AG09319 (cell line): ENCODE measurements at places on chromosomes 1 and 21.

DNA sequence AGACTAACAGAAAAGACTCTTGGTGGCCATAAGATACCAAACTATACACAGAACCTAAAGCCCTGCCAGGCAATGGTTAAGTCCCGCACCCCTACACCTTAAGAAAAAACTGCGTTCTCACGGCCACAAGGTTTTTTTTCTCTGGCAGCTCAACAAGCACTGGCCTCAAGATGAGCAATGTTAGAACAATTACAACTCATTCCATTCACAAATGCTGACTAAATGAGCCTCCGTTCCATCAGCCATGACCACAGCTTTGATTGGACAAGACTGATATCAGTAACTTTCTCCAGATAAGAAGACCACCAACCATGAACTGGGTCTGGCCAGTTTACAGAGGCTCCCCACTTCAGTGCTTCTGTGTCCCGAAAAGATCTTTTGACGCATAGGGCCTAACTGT is 31.9 kb downstream of the SEC16B start:
- DNase-seq = no peak

GRCh38 chr1:43585557-43585956 is 54.9 kb downstream of the PTPRF start:
- DNase-seq = no peak

DNA sequence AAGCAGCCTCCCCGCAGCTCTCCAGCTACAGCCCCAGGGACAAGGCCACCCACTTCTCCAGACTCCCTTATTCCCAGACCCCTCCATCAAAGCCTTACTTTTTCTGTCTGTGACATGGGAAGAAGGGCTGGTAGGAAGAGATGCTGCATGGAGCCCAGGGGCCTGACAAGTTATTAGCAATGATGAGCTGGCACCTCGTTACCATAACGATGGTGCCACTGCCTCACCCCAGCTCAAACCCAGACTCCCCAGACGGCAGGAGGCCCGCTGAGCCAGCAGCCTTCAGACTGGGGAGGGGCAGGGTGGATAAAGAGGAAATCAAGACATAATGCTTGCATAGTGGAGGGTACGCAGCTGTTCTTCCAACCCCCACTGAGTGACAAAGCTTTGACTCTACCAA is 3.3 kb downstream of the DLGAP3 start:
- no peak for DNase-seq

DNA sequence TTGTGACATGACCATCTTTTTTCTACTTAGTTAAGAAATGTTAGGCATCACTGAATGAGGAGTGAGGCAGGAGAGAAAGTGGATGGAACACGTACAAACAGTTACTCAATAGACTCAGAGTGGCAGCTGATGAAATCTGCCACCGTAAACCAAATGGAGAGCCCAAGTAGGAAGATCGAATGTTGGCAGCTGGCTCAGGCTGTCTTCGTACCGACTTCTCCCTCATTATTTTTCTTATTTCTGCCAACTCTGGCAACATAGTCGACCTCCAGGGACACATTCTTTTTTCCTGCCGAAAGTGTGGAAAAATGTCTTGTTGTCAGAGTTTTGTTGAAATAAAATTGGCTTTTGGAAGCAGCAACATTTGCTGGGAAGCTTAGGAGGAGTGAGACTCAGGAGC is 143.3 kb downstream of the GREM2 start:
- DNase-seq = no peak

- DNase-seq = no peak
Observed at GRCh38 chr1:71081697-71082080, 854 bp upstream of the ZRANB2 start.

DNA sequence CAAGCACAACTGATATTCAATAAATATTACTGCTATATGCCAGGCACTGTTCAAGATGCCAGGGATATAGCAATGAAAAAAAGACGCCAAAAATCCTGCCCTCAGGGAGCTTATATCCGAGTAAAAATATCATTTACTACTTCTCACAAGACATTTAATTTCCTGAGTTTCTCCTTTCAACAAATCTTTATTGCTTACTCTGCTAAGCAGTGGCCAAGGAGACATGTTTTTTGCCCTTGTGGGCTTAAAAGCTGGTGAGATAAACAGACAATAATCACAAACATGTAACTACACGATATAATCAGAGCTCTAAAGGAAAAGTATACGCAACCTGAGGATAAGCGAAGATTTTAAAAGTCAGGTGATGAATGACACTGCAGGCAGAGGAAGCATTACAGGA is 19.5 kb downstream of the TGFBR3 start:
- no peak for DNase-seq

GRCh38 chr21:43313221-43313938 is 113.6 kb downstream of the SIK1 start:
- DNase-seq = no peak

DNA sequence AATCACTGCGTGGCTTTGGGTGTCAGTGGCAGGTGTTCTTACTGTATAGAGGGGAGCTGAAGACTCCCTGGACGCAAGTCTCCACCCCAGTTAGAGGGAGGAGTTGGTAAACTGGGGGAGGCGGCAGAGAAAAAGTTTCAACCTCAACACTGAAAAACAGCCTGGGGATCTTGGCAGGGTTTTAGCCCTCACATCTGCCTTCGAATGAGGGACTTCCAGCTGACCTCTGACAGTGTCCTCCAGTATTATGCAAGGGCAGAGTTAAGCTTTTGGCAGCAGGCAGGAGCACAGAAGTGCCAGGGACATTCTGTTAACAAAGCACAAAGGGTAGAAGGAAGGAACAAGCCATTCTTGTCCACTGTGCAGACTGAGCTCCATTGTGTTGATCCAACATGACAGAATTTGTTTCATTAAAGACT is 41.2 kb upstream of the RAB4A start:
- no peak for DNase-seq

DNA sequence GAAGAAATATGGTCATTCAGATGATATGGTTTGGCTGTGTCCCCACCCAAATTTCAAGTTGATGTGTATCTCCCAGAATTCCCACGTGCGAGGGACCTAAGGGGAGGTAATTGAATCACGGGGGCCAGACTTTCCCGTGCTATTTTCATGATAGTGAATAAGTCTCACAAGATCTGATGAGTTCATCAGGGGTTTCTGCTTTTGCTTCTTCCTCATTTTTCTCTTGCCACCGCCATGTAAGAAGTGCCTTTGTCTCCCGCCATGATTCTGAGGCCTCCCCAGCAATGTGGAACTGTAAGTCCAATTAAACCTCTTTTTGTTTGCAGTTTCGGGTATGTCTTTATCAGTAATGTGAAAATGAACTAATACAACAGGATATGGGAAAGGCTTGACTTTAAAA is 1.4 kb upstream of the DPM3 start:
- DNase-seq = no peak
